ENCODE measurements at places on chromosomes 2 and 18.

- no peak for DNase-seq
These were observed 77.4 kb downstream of the PTGR3 start for GRCh38 chr18:75131381-75132000.

GRCh38 chr2:46421361-46421760 lies 58.0 kb upstream of the TMEM247 start:
- DNase-seq = no peak

- DNase-seq = no peak
These were observed 18.0 kb upstream of the RHOB start for GRCh38 chr2:20428717-20429490.

DNA sequence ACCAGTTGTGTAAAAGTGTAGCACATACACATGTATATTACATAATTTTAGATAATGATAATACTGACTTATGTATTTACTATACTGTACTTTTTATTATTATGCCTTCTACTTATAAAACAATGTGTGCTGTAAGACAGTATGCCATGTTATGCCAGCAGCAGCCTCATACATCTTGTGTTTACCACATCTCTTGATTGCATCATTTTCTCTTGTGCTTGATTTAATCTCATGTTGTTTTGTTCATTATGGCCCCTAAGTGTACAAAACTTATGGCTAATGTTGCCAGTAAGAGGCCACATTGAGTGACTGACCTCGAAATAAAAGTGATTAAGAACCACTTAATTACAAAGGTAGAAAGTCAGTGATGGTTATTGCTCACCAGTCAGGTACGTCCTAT lies 128.0 kb upstream of the SP5 start:
- DNase-seq = no peak

DNA sequence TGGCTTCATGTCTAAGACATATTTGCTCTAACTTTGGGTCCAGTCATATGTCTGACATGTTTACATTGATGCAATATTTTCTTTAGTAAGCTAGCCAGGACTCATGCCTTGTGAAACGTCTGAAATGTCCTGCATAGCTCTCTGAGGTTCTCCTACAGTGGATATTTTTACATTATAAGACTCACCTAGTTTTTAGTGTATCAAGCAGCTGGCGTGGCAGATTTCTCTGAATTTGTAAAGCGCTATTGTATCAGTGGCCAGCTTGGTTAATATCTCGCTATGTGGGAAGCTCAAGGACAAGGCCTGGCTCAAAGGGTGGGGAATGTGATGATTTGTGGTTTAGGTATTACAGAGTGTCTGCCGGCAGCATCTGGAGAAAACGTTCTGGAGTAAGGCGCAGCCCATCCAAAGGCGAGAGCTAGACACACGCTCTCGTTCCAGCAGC lies 164.3 kb downstream of the LTBP1 start:
- DNase-seq = no peak

GRCh38 chr2:64807417-64807816 lies 153.7 kb upstream of the SERTAD2 start:
- no peak for DNase-seq

DNA sequence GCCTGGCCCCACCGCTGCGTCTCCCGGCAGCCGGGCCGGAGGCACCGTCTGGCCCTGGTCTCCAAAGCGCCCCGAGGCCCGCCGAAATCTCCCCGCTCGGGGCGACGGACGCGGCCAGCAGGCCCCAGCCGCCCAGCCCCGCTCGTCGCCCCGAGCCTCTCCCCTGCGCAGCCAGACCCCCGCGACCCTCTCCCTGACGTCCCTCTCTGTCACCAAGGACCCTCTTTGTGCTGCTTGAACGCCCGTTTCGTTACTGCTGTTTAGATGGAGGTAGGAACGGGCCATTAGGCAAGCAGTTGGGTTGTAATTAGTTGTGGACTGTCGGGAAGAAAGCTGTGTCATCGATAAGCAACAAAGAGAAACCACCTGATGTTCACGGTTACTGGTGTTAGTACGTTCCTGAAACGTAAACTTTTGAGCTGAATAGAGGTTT lies 686 bp downstream of the UBXN4 start:
- DNase-seq = peak; percentile 37

DNA sequence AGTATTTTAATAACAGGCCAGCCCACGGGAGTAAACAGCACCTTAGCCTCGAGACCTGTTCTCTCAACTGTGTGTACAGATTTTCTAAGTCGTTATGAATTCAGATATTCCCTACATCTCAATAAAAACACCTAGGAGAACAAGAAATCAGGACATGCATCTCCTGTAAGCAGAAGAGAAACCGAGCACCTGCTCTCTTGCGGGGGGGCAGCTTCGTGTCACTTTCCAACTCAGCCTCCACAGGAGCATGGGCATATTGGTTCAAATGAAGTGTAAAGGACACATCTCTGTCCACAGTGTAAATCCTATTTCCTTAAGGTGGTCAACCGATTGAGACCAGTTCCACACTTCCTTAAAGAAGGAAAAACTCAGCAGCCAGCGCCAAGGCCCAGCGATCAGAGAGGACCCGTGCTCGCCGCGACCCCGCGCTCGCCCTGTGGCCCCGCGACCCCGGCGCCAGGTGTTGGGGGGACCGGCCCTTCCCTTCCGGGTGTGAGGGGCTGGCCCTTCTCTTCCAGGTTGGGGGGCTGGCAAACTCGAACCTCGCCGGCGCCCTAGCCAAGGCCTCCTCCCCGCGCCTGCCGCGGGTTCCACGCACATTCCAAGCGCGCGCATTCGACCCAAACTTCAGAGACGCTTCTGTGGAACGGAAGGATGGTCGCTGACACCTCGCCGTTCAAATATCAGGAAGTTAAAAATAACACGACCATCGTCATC lies 652 bp downstream of the SH3YL1 start:
- no peak for DNase-seq

GRCh38 chr2:18425210-18425703 lies 135.2 kb downstream of the RDH14 start:
- DNase-seq = no peak

- DNase-seq = peak; percentile 20
These were observed 5.4 kb downstream of the HS6ST1 start for GRCh38 chr2:128313091-128313836.

GRCh38 chr2:150491430-150491829 lies 4.0 kb upstream of the RND3 start:
- DNase-seq = no peak

- no peak for DNase-seq
These were observed 5.8 kb upstream of the ABCB11 start for GRCh38 chr2:169036736-169037440.

DNA sequence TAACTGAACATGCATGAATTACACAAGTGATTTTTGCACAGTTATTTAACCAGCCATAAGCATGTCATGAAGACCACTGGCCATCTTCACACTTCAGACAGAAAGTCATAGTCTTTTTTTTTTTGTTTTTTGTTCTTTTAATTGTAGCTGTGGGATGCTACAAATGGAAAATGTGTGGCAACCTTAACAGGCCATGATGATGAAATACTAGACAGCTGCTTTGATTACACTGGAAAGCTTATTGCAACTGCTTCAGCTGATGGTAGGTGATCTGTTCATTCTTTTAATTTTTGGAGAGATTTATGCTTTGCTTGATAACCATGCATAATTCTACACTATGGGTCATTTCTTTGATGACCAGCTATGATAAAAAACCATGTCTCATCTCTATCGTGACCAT lies 35.6 kb downstream of the DAW1 start:
- DNase-seq = no peak

DNA sequence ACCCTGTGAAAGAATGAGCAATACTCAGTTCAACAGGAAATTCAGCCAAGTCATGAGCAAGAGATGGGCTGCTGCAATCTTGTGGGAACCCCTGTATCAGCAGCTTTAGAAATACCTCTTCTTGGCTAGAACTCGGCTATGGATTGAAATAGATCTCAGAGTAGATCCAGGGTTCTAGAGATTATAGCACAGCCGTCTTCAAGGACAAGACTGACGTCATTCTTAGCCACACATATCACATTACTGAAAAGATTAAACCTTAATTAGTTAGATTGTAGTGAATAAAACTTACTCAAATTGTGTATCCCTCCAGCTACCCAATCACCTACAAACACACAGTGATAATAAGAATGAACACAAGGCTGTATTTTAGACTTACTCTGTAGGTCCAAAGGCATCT lies 776.4 kb downstream of the EPHA4 start:
- DNase-seq = no peak

DNA sequence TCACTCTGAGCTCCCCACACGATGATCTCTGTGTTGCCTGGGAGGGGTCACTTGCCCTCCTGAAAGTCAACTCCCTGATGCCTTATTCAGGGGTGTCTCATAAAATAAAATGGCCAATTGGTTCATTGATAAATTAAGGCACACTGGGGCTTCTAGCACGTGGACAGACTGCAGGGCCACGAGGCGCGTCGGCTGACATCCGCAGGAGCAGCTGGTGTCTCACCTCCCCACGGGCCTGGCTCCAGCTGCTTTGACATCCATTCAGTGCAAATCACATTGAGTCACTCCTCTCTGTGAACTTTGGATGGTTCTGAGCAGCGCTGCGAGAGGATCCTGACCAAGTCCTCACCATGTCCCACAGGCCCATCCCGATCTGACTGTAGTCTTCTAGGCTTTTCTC lies 4.6 kb upstream of the ST8SIA3 start:
- no peak for DNase-seq

DNA sequence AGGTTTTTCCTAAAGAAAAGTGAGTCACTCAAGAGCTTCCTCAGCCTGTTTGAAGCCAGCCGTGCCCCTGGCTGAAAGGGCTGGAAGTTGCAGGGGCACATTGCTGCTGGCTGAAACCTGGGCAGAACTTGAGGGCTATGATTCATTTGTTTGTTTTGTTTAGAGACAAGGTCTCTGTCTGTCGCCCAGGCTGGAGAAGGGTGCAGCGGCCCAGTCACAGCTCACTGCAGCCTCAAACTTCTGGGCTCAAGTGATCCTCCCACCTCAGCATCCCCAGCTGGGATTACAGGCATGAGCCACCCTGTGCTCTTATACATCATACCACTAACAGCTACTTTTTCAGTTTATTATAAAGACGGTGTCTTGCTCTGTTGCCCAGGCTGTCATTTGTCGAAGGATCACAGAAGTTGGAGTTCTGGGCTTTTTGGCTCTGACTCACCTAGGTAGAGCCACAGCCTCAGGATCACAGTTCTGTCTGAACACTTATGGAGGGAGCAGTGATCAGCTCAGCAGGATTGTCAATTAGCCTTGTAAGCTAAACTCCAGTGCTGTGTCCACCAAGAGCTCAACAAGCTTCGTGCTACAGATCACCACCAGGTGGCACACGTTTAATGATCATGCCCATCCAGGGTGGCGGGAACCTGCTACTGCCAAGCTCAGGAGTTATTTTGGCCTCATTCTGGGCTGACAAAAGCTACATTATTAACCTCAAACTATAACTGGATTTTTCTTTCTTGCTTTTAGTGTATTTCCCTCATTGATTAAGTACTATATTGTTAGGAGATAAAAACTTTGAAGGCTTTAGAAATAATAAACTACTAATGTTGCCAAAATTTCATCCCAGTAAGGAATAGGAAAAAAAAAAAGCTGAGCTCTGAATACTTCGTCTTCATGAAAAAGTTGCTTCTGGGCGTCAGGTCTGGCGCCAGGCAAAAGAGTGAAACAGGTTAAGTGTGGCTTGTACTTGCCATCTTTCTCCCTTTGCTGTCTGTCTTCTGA lies 57.9 kb downstream of the ARHGEF33 start:
- peak; percentile 33 for DNase-seq

- DNase-seq = no peak
These were observed 71.9 kb downstream of the SLC66A2 start for GRCh38 chr18:79879566-79879965.

DNA sequence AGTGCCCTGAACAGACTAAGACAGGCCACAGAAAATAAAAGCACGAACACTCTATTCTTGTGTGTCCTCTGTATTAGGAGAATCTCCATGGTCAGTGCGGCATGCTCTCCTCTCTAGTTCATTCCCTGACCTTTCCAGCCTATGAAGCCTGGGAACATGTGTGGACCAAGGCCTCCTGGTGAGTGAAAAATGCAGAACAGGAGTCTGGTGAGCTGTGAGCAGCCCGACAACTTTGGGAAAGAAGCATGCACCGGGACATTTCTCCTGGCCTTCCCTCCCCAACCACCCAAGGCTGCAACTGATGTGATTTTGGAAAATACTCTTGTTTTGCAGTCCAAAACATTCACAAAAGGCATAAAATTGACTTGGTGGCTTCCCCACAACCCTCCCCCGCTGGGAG lies 878.3 kb upstream of the ID2 start:
- no peak for DNase-seq

DNA sequence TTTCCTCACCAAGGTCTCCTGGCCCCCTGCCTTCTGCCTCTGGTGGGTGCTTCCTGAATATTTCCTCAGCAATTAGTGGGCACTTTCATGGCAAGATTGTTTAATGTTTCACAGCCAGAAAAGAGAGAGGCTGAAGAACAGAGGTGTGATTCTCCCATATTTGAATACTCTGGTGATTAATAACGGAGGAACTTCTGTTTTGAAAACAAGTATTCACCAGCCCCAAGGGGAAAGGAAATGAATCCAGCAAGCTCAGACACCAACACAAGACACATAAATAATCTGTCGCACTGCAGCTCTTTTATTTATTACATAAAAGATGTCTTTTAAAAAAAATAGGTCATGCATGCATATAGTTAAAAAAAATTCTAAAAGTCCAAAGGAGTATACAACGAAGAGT lies 57.7 kb downstream of the MRPL35 start:
- no peak for DNase-seq

DNA sequence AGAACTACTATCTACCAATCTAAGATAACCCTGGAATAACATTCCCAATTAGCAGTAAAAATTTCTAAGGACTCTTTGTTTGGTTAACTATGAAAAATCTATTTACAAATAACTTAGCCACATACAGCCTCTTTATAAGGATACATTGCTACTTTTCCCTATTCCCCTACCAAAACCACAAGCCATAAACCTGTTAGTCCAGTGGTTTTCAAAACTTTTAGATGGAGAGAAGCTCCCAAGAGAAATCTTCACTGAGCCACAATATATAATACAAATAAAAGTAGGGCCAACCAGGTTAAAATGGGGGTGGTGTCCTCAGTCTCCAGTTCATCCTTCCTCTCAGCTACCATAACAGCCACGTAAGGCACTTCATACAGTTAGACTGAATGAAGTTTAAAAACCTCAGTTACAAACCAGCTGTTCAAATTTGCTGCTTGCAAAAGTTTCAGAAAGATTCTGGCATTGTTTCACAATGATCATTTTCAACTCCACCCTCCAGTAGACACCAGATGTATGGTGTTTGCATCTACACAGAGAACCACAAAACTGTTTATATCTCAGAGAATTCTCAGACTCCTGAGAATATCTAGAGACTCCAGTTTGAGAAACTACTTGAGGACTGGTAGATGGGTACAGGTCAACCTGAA lies 26.0 kb downstream of the SOS1 start:
- DNase-seq = no peak

- DNase-seq = no peak
These were observed 21.0 kb upstream of the PDE1A start for GRCh38 chr2:182447863-182448262.
